ENCODE measurements at places on chromosomes 12 and 14.

DNA sequence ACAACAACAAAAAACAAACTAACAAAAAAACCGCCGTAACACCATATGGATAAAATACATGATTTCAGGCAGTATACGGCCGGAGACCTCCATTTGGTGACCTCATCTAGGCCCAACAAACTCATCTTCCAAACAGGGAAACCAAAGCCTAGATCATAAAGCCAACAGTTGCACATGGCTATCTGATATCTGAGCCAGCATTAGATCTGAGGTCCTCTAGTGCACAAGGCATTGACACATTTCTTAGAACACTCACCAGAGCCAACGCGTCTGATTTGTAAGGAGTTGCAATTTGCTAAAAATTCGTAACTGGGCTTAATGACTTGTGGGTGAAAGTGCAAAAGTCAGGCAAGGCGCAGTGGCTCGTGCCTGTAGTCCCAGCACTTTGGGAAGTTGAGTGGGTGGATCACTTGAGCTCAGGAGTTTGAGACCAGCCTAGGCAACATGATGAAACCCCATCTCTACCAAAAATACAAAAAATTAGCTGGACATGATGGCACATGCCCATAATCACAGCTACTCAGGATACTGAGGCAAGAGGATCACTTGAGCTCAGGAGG is 42.0 kb upstream of the NUDT4 start:
- no peak for DNase-seq

DNA sequence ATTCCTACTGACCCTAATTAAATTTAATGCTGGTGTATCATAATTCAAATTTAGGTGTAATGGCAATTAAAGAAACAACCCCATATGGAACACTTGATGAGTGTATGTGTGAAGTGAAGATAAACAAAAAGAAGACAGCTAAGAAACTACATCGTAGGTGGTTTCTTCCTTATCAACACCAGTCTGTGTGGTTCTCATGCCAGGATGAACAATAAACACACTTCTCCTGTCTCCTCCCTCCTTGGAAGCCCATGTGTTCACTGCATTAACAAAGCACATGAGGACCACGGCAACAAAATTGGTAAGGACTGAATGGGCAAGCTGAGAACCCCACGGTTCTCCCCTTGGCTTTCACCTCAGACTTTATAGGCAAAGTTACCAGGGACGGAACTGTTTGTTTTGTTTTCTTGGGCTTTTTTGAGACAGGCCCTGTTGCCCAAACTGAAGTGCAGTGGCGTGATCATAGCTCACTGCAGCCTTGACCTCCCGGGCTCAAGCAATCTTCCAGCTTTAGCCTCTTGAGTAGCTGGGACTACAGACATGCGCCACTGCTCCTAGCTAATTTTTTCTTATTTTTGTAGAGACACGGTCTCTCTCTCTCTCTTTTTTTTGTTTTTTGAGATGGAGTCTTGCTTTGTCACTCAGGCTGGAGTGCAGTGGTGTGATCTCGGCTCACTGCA is 71.0 kb downstream of the TRAFD1 start:
- no peak for DNase-seq

DNA sequence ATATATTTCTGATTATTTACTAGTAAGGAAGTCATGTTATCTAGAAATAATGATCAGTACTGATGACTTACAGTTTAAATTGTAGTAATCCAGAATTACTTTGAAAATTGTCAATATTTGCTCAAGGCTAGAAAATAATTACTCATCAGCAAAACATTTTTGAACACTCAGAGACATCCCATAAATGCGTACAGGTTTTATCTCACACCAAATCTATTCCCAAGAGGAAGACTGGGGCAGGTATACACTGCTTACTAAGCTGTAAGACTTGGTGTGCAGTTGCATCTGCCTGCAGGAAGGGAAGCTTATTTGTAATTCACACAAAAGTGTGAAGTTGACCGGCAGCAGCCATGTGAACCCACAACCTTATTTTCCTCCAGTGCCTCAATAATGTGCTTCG is 146.4 kb downstream of the CCER1 start:
- no peak for DNase-seq

- DNase-seq: no peak
Measured at GRCh38 chr12:102300824-102301461, 103.3 kb upstream of the PMCH start.

- DNase-seq: no peak
Measured at GRCh38 chr12:128047266-128048060, 219.5 kb upstream of the TMEM132C start.

- no peak for DNase-seq
Measured at GRCh38 chr12:1857821-1858220, 37.5 kb downstream of the LRTM2 start.

- DNase-seq: peak; percentile 66
Measured at GRCh38 chr12:108884116-108885012, 4.5 kb downstream of the DAO start.

DNA sequence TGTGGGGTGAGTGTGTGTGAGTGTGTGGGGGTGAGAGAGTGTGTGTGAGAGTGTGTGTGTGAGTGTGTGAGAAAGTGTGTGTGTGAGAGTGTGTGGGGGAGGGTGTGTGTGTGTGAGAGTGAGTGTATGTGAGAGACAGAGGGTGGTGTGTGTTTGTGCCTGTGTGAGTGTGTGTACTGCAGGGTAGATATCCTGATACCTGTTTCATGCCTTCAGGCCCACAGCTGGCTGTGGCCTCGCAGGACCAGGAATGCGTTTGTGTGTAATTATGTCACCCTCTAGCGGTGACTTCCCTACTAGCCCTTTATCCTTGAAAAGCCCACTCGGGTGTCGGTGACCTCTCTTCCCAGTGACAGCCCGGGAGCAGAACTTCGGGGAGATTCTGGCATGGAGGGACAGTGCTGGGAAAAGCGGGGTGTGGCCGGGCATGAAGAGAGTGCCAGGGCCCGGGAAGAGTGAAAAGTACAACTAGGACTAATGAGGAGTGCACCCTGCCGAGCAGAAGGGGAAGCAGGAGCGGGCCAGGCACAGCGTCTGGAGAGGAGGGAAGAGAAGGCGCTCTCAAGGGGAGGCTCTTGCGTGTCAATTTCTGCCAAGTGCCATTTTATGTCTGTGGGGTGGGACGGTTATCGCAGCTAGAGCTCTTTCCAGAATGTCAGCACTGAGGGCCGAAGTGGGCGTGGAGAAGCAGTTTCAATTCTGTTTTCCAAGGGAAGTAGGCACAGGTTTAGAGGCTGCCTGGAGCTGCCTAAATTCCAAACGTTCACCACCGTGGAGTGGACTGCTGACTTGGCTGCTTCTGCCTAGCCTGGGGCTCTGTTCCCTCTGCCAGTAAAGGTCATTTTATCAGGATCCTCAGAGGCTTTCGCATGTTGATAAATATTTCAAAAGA is 11.0 kb upstream of the FBXL14 start:
- DNase-seq: no peak
